ENCODE measurements at places on chromosomes 11 and 22.

DNA sequence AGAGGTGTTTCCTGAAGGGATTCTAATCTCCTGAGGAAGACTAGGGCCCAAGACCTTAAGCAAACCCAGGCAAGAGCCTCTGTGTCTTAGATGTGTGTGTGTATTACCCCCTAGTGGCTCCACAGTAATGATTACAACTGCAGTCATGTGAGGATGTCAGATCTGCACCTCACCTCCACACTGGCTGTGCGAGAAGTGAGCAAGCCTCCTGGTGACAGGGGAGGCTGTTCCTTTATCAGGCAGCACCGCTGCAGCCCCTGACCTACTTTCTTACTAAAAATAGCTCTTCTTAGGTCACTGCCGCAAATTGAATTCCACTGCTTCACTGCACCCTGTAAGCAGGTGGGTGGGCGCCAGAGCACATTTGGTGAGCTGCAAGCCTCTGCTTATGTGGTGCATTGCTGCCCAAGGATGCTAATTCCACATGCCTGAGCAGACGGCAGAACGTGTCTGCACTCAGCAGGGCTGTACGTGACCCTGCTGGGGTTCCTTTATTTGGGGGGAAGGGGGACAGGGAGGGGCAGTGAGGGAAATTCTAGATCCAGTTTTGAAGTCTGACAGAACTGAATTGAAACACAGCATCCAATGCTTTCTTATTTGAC lies 112.4 kb downstream of the KCNC1 start:
- no peak for DNase-seq

- DNase-seq, result no peak
Measured at GRCh38 chr22:32733196-32733768, 68.2 kb upstream of the TIMP3 start.

DNA sequence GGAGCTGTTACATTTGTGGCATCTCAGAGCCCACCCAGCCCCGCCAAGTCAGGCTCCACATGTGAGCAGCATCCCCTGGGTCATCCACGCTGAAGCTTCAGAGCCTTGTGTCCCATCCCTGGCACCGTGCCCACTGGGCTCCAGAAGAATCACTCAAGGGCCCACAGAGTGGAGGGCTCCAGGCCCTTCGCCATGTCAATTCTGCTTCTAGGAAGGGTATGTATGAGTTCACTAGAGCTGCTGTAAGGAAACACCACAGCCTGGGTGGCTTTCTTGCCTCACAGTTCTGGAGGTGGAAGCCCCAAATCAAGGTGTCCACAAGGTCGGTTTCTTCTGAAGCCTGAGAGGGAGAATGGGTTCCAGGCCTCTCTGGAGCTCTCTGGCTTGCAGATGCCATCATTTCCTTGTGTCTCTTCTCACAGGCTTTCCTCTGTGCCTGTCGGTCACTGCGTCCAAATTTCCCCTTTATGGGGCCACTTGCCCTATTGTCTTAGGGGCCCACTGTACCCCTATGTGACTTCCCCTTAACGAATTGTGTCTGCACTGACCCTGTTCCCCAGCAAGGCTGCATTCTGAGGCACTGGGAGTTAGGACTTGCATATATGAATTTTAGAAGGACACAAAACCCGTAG lies 1476.0 kb downstream of the TBC1D22A start:
- no peak for DNase-seq

- no peak for DNase-seq
Measured at GRCh38 chr11:4607096-4607495, 935 bp downstream of the TRIM68 start.

GRCh38 chr11:61149624-61150615 lies 11.3 kb downstream of the VPS37C start:
- DNase-seq, result no peak

- no peak for DNase-seq
Measured at GRCh38 chr22:26054841-26055605, 114.2 kb upstream of the SEZ6L start.

DNA sequence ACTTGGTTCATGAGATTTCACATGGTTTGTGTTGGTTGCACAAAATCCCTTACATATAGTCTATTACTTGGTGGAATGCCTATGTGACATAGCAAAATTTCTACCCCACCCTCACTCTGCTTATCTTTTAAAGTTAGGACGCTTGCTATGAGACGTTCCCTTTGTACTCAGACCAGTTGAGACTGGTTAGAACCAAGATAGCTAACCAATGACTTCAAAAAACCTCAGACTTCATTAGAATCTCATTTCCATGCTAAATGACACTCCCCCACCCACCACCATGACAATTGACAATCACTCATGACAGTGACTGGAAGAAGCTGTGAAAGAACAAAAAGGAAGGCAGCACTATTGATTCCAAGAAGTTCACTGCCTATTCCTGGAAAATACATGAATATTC lies 313.6 kb downstream of the ETS1 start:
- DNase-seq, result no peak
